ENCODE measurements at places on chromosomes 2 and 18. TPM values are rescaled to one million over a fixed set of nuclear protein-coding genes. Genes with fewer than 3 reads are reported as not detected.

DNA sequence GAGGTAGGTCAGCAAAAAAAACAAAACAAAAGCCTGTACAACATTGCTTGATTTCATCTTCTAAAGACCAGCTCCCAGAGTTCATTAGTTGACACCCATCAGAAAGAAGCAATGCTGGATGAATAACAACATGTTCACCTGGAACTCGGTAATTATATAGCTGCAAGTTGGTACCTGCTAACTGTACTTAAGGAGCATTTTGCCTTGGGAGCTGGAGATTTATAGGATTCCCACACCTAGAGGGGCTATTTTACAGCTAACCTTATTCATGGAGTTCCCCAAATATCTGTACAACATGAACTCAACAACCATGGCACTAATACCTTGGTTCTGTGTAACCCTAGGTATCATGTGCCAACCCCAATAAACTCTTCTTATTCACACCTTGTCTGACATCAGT lies 281.1 kb upstream of the NCKAP5 start:
- peaks cover 2% of the 10 kb centered on the region for H3K27me3 ChIP-seq
- no peak for DNase-seq
- no peaks in the 10 kb centered on the region for H3K4me1 ChIP-seq

DNA sequence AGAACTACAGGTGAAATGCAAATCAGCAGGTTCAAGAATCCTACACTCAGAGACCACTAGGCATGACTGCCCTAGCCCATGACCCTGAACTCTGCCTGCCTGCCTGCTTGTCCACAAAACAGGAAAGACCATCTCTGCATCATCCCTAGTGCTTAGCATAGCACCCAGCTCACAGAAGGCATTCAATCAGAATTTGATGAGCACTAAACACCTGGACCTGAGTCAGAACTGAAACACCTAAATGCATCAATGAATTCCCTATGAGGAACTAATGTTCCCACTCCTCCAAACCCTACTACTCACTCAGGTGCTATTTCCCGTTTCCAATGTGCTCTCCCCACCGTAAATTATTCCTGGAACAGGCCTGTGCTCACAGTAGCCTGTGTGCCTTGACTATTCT lies 21.7 kb downstream of the MRPS5 start:
- no peak overlapping the region for H3K4me3 ChIP-seq
- H3K36me3 ChIP-seq: peaks cover 51% of the 10 kb centered on the region
- no peak overlapping the region for H3K27ac ChIP-seq
- H3K4me1 ChIP-seq: peaks cover 8% of the 10 kb centered on the region

DNA sequence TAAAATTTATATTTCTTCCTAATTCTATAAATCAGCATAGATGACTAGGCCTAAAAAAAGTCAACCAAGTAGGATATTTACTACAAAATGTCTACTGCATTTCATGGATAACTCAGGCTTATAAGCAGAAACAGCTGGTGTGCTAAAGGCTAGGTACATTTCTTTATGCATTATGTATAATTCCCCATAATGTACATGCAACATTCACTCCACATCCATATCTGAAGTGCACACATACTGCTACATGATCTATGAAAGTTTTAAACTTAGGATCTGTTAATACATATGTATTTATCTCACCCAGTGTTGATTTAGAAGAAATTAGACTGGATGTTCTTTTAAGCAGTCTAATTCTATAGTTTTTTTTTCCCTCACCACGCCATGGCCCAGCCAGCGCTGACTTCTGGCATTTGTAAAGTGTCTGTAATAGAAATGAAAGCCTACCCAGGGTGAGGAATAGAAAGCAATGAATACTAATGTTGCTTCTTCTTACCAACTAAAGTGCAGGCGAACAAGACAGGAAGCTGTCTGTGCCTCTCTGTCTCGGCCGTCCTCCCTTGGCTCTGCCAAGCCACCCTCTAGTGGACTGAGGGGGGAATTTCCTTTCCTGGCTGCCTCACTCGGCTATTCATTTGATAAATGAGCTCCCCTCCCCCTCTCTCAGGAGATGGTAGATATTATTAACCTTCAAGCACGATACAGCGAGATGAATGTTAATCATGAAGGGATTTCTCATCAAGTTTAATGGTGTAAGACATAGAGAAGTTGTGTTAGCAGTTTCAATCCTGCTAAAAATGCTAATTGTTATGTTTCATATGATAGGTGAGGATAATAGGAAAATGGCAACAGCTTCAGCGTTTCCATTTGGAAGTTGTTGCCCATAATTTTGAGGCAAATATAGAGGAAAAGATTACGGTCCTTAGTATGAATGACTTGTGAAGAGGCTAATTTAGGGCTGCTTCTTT lies 384.5 kb downstream of the MTX2 start:
- H3K27me3 ChIP-seq: peaks cover 44% of the 10 kb centered on the region
- H3K27ac ChIP-seq: no peak overlapping the region
- no peaks in the 10 kb centered on the region for H3K4me1 ChIP-seq
- DNase-seq: peak; percentile 15
- H3K36me3 ChIP-seq: no peaks in the 10 kb centered on the region

The FAHD2B gene
- 24.4 TPM for total RNA-seq
